Central memory CD8-positive, alpha-beta T cell (primary cell): ENCODE measurements at places on chromosomes 4 and X.

DNA sequence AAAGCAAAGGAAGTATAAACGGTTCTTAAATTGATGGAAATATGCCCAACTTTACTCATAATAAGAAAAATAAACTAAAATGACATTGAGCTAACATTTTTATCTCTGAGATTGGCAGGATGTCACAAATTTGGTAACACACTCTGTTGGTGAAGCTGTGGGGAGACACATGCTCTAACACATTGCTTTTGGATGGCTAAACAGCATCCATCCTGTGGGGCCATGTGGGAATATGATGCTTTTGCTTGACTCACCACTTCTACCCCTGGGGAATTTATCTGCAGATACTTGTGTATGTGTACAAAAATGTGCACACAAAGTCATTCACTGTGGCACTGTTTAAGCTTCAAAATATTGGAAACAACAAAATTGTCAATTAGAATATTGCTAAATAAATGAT, 100.2 kb downstream of the ANAPC4 start:
- DNase-seq: no peak

GRCh38 chrX:13131396-13132137, 87.1 kb upstream of the FAM9C start:
- peak; percentile 17 for DNase-seq

GRCh38 chr4:10671799-10672198, 12.8 kb downstream of the CLNK start:
- no peak for DNase-seq

- DNase-seq: no peak
Observed at GRCh38 chrX:119381349-119381944, 17.7 kb upstream of the SLC25A43 start.

DNA sequence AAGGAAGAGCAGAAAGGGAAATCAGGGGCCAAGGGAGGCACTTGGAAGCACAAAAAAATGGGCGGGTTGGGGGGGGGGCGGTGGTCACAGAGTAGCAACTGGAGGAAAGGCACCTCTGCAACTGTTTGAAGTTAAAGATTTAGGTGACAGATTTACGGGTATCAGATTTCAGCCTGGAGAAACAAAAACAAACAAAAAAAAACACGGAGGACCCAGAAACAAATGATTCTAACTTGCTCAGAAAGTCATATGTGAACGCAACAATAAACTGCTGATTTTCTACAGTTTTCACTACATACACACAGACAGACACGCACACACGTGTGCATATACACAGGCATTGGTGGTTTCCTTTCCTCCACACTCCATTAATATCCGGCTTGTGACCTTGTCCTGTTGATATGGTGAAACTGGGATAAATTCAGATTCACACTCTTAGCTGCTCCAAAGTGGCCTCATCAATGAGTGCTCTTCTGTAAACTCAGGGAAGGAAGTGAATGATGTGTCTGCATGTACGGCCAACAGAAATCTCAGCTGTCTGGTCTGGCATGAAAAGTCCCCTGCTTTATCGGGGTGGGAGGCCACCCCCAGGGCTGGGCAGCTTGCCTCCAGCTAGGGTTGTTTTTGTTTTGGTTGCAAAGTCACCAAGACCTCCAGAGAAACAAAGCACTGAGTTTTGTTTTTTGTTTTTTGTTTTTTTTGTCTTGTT, 54.3 kb downstream of the CHST7 start:
- no peak for DNase-seq

DNA sequence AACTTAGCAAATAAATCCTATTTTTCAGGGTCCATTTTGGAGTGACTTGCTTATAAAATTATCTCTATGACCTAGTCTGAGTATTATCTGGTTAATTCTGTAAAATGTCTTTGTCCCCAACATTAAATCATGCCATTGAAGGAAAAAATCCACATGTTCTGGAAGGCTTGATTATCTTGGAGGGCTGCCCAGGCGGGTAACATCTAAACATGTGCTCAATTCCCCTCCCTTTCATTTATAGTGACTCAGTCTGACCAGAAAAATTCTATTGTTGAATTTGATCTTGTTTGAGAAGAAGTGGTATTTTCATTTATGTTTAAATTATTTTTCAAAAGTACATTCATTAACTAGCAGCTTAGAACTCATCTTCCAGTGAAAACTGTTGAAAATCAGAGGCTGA, 55.4 kb upstream of the SLC10A7 start:
- no peak for DNase-seq

DNA sequence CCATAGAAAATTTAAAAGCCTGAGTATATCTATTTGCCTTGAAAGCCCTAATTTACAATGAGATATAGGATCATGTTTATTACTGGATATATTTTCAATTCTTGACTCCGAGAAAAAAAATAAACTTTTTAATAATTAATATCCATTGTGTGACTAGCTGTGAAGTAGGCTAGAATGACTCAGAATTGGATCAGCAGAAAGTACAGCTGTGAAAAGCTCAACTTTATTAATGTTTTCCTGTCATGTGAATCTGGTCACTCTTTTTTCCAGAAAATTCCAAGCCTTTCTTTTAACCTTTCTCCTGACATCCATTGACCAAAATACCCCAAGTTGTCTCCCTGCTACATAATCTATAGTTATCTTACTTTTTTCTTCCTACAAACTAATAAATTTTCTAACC, 171.8 kb upstream of the PACRGL start:
- DNase-seq: no peak

DNA sequence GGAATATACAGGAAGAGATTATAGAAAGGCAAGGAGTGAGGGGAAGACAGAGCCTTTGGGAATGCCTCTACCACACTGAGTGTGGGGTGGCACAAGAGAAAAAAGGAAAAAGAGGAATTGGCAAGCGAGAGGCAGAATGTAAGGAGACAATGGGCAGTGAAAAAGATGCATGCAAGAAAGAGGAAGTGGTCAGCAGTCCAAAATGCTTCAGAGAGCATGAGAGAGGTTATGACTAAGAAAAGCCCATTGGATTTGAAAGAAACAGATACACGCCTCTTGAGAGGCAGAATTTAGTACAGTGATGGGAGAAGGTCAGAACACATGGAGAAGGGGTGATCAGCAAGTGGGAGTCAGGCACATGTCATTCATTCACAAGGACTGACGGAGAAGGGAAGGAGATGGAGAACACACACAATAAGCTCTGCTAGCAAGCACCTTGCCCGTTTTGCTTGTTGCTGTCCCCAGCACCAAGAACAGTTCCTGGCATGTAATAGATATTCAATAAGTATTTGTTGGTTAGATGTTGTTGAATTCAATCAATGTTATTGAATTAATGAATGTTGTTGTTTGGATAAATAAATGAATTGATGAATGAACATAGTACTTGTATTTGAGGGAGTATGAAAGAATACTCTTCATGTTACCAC, 6.3 kb downstream of the DCHS2 start:
- DNase-seq: no peak

- DNase-seq: no peak
Observed at GRCh38 chr4:163875327-163875726, 380.8 kb downstream of the TMA16 start.

DNA sequence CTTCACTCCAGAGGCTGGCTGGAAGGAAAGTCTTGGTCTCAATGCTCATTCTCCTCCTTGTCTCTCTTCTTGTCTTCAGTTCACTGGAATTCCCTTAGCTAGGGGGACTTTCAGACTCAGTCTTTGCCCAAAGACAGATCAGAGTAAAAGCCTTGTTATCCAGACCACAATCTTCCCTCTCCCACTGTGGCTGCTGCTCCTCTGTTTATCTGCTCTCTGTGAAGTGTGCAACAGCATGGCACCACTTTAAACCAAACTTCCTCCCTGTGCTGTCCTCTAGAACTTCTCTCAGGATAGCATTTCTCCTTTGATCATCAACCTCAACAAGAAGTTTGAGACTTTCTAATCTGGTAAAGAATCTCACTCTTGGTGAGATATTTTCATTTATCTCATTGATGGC, 530.1 kb upstream of the SLIT2 start:
- no peak for DNase-seq

DNA sequence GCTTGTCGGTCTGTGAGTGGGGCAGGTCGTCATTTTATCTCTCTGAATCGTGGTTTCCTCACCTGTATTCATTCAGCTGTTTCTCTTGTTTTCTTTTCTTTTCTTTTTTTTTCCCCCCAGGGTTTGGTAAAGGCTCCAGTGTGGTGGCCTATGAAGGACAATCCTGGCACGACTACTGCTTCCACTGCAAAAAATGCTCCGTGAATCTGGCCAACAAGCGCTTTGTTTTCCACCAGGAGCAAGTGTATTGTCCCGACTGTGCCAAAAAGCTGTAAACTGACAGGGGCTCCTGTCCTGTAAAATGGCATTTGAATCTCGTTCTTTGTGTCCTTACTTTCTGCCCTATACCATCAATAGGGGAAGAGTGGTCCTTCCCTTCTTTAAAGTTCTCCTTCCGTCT, 41.4 kb downstream of the MAP7D3 start:
- DNase-seq: no peak

- DNase-seq: no peak
Observed at GRCh38 chr4:147550626-147551246, 66.5 kb upstream of the TMEM184C start.

DNA sequence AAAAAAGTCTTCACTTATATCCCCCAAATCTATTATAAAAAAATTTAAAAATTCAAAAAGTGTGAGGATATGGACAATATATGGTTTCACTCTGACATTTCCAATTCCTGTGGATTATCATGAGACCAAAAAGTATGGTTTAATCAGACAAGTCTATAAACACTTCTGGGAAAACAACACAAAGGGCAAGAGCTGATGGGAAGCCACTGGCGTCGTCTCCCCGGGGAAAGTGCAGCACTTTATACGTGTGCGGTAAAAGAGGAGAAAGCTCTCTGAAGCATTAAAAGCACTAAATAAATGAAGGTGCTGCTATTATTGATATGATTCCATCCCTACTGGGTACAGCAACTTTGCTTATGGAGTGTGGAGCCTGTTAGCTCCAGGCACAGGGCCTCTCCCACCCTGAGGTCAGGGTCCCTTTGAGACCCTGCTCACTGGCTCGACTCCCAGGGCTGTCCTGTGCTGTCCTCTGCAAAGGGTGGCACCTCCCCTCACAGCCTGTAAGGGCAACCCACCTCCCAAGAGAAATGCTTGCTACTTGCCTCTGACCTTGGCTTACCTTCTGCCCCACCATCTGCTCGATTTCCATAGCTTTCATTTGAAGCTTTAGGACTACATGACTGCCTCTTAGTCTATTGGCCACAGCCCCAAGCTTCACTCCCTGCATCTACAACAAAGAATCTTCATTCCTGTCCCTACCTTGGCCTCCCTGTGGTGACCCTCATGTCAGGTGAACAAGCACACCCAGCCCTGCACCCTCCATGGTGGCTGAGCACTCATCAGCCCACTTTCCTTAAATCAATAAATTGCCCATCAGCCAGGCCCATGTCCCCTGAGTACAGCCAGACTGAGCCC, 248.6 kb downstream of the HNRNPD start:
- no peak for DNase-seq

GRCh38 chr4:25614807-25615206, 40.8 kb upstream of the SLC34A2 start:
- no peak for DNase-seq

DNA sequence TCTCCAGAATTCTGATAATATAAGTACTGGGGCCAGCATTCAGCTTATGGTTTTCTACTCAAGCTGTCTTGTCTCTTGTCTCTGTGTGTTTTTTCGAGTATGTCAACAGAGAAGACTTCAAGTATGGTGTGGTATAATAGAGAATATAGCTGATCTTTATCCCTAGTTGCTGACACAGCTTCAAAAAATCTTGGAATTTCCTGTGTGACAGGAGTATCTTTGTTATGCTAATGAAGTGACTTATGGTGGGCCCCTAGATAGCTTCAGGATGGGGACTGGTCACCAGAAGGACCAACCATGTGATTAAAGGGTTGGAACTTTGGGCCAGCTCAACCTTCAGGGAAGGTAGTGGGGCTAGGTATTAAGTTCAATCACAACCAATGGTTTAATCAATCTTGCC, 2.9 kb downstream of the GPRASP3 start:
- no peak for DNase-seq

DNA sequence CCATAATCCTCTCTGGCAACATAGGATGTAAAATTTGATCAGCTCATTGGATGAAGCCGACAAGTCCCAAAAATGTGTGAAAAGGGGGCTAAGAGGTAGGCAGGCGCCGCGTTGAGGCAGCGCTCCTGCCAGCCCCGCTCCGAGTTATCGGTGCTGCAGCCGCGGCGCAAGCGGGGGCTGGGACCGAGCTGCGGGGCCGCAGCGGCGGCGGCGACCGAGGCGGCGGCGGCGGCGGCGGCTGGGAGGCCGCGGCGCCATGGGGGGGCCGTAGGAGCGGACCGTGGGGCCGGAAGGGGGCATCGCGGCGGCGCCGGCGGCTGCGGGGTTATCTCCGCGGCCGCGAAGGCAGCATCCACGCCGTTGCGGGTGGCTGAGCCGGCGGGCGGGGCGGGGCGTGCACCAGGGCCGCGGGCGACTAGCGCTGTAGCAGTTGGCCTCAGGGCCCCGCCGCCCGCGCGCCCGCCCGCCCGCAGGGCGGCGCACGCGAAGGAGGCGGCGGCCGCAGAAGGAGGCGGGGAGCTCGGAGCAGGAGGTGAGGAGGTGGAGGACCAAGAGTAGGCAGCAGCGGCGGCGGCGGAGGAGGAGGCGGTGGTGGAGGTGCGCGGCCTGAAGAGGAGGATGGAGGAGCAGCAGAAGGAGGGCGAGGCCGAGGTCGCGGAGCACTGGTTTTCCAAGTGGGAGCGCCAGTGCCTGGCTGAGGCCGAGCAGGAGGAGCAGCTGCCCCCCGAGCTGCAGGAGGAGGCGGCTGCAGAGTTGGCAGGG, 126.0 kb upstream of the CXorf66 start:
- no peak for DNase-seq

GRCh38 chrX:70196961-70197720, 19.9 kb downstream of the DGAT2L6 start:
- peak; percentile 29 for DNase-seq

DNA sequence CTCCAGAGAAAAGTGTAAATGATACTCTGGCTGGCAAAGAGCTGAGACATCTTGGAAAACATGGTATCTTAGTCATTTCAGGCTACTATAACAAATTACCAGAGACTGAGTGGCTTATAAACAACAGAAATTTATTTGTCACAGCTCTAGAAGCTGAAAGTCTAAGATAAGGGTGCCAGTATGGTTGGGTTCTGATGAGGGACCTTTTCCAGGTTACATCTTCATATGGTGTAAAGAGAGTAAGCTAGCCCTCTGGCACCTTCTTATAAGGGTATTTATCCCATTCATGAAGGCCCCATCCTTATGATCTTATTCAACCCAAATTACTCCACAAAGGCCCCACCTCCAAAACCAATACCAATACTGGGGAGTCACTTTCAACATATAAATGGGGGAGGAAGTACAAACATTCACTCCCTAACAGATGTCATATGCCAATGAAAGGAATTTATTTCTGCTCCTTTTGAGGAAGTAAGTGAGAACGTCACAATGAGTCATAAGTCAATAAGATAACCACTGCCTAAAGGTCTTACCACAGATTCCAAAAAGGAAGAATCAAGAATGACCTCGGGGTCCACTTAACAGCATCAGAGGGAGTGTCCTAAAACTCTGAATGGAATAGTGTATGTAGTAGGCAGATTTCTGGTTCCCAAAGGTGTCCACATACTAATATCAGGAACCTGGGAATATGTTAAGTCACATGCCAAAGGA, 246.6 kb downstream of the OPHN1 start:
- DNase-seq: no peak

DNA sequence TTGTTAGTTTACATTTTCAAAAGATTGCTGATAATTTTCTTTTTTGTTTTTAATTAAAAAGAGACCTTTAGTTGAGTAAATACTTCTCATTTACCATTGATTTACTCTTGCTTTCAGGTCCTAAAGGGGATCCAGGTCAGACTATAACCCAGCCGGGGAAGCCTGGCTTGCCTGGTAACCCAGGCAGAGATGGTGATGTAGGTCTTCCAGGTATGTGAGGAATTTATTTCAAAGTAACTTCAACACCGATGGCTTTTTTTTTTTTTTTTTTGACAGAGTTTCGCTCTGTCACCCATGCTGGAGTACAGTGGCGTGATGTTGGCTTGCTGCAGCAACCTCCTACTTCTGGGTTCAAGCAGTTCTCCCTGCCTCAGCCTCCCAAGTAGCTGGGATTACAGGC, 135.1 kb downstream of the IRS4 start:
- DNase-seq: no peak
